ENCODE measurements at places on chromosomes 7 and 10. TPM values are rescaled to one million over a fixed set of nuclear protein-coding genes. Genes with fewer than 3 reads are reported as not detected.

DNA sequence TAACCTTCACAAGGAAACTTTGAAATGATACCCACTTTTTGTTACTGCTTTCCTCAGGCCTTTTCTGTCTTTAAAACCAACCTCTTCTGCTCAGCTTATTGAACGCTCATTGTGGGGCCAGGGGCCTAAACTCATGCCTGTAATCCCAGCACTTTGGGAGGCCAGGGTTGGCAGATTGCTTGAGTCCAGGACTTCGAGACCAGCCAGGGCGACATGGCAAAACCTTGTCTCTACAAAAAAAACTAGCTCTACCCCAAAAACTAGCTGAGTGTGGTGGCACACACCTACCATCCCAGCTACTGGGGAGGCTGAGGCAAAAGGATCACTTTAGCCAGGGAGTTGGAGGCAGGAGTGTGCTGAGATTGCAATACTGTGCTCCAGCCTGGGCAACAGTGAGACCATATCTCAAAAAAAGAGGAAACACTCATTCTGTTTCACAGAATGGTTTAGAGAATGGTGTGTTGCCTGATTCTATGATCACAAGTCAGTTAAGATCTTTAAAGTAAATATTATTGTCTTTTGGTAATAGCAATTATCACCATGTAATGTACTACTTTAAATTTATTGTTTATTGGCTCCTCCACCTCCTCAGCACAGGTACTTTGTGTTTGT is 51.1 kb downstream of the KCTD7 start:
- H3K27me3 ChIP-seq: no peaks in the 10 kb centered on the region
- H3K27ac ChIP-seq: peak overlapping the region; percentile 5
- no peak for DNase-seq
- no peak overlapping the region for H3K4me3 ChIP-seq

- H3K27ac ChIP-seq: no peak overlapping the region
- H3K36me3 ChIP-seq: no peaks in the 10 kb centered on the region
- no peaks in the 10 kb centered on the region for H3K27me3 ChIP-seq
- no peak overlapping the region for H3K4me3 ChIP-seq
- H3K4me1 ChIP-seq: no peaks in the 10 kb centered on the region
- no peak for DNase-seq
Measured at GRCh38 chr7:83085299-83085698, 77.4 kb downstream of the PCLO start.

The CNPY1 gene
- total RNA-seq: not detected

GRCh38 chr10:126558881-126559280 is 111.6 kb downstream of the C10orf90 start:
- no peaks in the 10 kb centered on the region for H3K4me1 ChIP-seq
- no peaks in the 10 kb centered on the region for H3K36me3 ChIP-seq
- no peak overlapping the region for H3K4me3 ChIP-seq
- no peaks in the 10 kb centered on the region for H3K27me3 ChIP-seq
- H3K27ac ChIP-seq: no peak overlapping the region

- no peaks in the 10 kb centered on the region for H3K4me1 ChIP-seq
- H3K27ac ChIP-seq: no peak overlapping the region
- peaks cover 22% of the 10 kb centered on the region for H3K36me3 ChIP-seq
- H3K4me3 ChIP-seq: no peak overlapping the region
Measured at GRCh38 chr10:74718208-74718607, 108.2 kb upstream of the KAT6B start.
